ELR (cell line): ENCODE measurements at places on chromosomes 16 and 17.

DNA sequence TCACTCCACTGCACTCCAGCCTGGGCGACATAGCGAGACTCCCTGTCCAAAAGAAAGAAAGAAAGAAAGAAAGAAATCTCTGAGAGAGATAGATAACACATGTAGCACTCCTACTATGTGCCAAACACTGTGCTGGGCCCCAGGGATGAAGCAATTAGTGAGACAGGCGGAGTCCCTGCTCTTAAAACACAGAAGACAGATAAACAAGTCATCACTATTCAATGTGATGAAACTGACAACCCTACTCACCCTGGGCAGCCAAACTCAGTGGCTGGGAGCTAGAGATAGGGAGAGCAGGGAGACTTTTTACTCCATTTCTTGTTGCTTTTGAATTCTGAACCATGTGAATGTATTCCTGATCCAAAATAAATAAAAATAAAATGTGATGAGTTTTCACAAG, 35.2 kb upstream of the GOSR2 start:
- no peak for DNase-seq

DNA sequence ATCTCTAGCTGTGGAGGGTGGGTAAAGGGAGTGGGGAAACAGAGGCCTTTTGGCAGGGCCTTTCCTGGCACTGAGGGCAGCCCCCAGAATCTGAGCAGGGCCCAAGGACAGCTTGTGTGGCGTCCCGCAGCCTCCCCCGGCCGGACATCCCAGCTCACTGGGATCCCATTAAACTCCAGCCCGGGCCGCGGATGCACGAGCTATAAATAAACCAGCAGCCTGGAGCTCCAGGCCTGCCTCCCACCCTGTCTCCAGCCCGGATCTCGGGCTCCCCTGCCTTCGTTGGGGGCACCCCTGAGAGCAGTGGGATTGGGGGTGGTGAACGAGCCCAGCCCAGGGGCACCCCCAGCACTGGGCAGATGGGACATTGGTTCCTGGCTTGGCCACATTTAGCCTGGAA, 13.8 kb upstream of the AATK start:
- no peak for DNase-seq

DNA sequence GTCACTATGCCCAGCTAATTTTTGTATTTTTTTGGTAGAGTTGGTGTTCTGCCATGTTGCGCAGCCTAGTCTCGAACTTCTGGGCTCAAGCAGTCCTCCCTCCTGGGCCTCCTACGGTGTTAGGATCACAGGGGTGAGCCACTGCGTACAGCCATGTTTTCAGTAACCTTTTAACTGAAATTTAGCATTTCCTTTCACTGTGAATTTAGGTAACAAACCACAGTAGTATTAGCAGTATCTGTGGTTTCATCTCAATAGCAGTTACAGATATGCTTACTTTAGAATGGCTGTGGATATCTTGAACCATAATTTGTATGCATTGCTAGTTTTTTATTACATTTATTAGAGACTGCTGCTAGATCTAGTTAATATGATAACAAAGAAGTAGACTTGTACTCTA, 4.3 kb upstream of the RANGRF start:
- no peak for DNase-seq

- peak; percentile 53 for DNase-seq
Observed at GRCh38 chr17:40884708-40885512, at the start of gene KRT20. Gene KRT20, minus strand, starts transcription at chr17:40885242. Its CDS starts 57 bp downstream, at chr17:40885185.

- no peak for DNase-seq
Observed at GRCh38 chr16:78570399-78571141, 471.1 kb downstream of the WWOX start.

GRCh38 chr16:47712276-47713224, 251.4 kb downstream of the PHKB start:
- peak; percentile 21 for DNase-seq

GRCh38 chr17:41052566-41052965, 2.5 kb downstream of the KRTAP2-2 start:
- peak; percentile 62 for DNase-seq

- no peak for DNase-seq
Observed at GRCh38 chr16:28038409-28038808, 25.1 kb downstream of the GSG1L start.

DNA sequence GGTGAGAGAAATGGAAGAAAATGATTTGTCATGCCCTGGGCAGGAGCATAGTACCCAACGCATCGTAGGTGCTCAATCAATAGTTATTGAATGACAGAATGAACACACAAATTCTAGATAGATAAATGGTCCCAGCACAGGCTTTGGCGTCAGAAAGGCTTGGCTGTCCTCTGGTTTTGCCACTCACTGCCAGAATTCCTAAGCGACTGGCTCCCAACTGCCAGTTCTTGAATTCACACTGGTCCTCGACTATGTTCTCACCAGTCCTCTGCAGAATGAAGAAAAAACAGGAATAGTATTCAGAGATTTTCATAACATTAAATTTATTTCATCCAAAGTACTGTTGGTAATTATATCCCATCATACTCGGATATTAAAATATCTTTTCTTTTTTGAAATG, 163.1 kb upstream of the NOL11 start:
- DNase-seq: no peak

DNA sequence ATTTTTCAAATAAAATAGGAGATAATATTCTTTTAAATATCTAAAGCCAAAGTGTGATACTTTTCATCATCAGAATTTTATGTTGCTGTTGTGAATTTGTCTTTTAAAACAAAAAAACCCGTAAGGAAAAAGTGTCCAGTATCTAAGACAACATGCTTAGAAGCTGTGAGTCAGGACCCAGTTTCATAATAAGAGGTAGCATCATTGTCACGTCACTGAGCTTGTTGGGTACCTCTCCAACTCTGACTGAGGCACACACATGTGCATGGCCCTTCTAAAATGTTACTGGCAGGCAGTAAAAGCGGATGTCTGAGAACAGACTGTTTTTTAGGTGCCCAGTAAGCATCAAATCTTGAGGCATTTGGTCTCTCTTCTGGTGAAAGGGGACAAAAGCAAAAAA, 2.5 kb downstream of the CIAPIN1 start:
- peak; percentile 43 for DNase-seq

GRCh38 chr16:55559933-55560516, 6.5 kb upstream of the CAPNS2 start:
- no peak for DNase-seq

- no peak for DNase-seq
Observed at GRCh38 chr16:70410734-70411133, 28.2 kb downstream of the ST3GAL2 start.

GRCh38 chr16:70700101-70701020, 14.5 kb upstream of the MTSS2 start:
- DNase-seq: no peak

- DNase-seq: peak; percentile 85
Observed at GRCh38 chr17:55576237-55576995, 65.2 kb upstream of the SMIM36 start.

DNA sequence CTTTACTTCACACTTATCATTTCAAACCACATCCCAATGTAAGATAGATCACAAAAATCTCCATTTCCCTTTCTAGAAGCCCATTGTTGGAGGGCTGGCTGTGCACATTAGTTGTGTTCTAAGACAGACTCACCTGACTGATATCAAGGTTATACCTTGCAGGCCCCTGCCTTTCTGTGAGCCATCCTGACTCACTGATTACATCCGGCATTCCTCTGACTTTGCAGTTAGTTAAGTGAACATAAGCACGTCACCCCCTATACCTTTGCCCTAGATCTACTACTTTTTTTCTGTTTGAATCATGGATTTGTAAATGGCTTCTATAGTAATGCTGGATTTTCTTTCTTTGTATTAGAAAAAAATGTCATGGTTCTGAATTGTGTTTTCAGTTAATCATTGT, 78.3 kb downstream of the TANGO6 start:
- peak; percentile 94 for DNase-seq

DNA sequence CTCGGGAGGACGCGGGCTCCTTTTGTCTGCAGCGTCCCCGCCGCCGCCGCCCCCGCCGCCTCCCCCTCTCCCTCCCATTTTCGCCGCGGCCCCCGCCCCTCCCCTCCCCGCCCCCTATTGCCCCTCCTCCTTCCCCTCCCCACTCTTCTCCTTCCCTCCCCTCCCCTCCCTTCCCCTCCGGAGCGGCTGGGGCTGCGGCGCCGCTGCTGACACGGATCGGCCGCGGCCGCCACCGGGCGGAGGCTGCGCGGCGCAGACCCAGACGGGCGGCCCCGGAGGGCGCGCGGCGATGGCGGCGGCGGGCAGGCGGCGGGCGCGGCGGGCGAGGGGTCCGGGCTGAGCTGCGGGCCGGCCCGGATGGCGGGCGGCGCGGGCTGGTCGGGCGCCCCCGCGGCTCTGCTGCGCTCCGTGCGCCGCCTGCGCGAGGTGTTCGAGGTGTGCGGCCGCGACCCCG, at the start of gene RAB11FIP4:
Gene RAB11FIP4 (plus strand): TSS at position 180 of the 454 bp plus-strand sequence. CDS start 178 bp downstream, at position 358.
- no peak for DNase-seq
